MG63 (cell line): ENCODE measurements at places on chromosomes 3 and 15. TPM values are rescaled to one million over a fixed set of nuclear protein-coding genes. Genes with fewer than 3 reads are reported as not detected.

Gene CTXND1
- total RNA-seq, result not detected in 2 replicates

- no peak for DNase-seq
Measured at GRCh38 chr3:7062714-7063113, 201.8 kb downstream of the GRM7 start.

Gene FBXL22
- total RNA-seq, result not detected in 2 replicates

- DNase-seq, result peak; percentile 5
Measured at GRCh38 chr3:46692566-46692990, 901 bp downstream of the ALS2CL start.

GRCh38 chr15:88395241-88395640 lies 71.9 kb downstream of the MRPL46 start:
- DNase-seq, result no peak

GRCh38 chr15:48798319-48798718 lies 12.6 kb downstream of the CEP152 start:
- no peak for DNase-seq

DNA sequence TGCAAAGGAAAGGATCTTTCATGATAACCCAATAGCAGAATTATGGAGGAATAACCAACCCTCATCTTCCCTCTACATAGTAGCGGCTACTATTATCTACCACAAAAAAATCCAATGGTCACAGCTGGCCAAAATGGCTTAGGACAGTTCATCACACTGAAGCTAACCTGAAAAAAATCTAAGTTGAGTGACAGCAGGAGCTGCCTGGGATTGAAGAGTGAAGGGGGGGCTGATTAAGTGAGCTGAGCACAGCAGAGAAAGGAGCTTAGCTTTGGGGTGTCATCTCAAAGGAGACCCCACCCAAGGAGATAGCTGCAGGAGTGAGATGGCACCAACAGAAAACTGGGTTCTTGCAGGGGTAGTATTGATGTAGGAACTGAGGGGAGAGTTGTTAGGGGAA lies 33.6 kb downstream of the CCNL1 start:
- DNase-seq, result no peak

DNA sequence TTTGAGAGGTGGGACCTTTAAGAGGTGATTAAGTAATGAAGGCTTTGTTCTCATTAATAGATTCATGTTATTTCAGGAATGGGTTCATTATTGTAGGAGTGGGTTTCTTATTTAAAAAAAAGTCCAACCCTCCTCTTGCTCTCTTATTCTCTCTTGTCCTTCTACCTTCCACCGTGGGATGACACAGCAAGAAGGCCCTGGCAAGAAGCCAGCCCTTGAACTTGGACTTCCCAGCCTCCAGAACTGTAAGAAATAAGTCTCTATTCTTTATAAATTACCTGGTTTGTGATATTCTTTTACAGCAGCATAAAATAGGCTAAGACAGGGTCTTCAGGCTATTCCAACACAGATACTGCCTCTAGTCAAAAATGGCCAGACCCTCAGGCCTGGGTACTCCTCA lies 62.2 kb downstream of the MYLK start:
- no peak for DNase-seq

- peak; percentile 87 for DNase-seq
Measured at GRCh38 chr15:40054855-40055575, 16.0 kb upstream of the SRP14 start.

Gene POMGNT2
- total RNA-seq, result 10.6 and 13.6 TPM in 2 replicates

- no peak for DNase-seq
Measured at GRCh38 chr15:30954674-30955073, 36.8 kb downstream of the MTMR10 start.

- no peak for DNase-seq
Measured at GRCh38 chr15:74451861-74452835, 8.8 kb downstream of the UBL7 start.

- peak; percentile 27 for DNase-seq
Measured at GRCh38 chr3:160921020-160921635, 165.1 kb downstream of the PPM1L start.

Gene IP6K2
- total RNA-seq, result 14.6 and 15.9 TPM in 2 replicates

- DNase-seq, result no peak
Measured at GRCh38 chr3:166986000-166986399, 394.1 kb downstream of the ZBBX start.

DNA sequence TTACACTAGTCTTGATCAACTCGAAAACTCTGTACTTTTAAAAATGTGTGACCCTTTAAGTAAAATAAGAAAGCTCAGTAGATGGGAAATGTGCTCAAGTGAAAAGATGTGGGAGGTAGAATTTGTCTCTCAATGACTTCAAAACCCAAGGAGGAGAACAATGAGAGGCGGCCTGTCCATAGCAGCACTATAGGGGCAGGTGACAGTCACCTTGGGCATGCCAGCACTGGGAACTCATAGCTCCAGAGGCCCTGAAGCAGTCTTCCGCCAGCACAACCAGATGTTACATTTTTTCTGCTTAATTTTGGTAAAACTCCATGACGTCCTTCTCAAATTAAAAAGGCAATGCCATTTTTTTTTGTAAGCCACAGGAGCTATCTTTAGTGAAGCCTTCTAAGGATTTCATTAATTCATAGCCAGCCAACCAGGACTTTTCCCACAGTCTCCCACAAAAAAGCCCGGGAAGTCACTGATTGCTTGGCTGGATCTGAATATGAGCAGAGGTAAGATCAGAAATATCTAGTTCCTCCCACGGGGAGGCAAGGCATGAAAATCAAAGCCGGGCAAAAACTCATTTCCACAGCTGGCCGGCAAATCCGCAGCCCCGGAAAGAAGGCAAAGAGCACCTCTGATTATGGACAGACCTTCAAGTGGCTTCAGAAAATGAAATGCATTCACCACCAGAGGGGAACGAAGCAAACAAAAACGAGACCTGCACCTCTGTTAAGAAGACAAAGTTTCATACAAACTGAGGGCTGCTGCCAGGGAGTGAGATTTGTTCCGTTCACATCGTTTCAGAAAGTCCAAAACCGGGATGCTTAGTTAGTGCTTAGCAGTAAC lies 10.5 kb downstream of the IL17RD start:
- no peak for DNase-seq

Gene ZNF80
- total RNA-seq, result not detected in 2 replicates

DNA sequence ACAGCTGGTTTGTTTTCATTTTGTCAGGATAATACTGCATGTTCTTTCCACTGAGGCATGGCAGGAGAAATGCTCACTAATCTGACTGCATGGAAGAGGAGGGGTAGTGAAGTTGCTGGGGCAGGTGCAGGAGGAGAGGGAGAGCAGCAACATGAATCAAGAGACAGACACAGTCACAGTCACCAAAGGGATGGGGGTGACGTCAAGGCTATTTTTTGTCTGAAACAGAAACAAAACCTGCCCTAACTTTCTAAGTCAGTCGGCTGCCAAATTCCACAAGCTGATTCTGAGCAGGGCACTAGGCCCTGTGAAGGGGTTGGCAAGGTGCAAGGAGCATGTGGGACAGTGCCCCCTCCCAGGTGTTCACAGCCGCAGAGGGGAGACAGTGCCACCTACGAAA lies 186.6 kb upstream of the NSMCE3 start:
- no peak for DNase-seq
